ENCODE measurements at places on chromosomes 11 and 22.

- DNase-seq: no peak
Observed at GRCh38 chr11:76798671-76799065, 15.5 kb downstream of the TSKU start.

GRCh38 chr11:68202165-68202564 is 10.9 kb downstream of the KMT5B start:
- DNase-seq: no peak

GRCh38 chr11:6328321-6328720 is 8.0 kb upstream of the CAVIN3 start:
- DNase-seq: no peak

DNA sequence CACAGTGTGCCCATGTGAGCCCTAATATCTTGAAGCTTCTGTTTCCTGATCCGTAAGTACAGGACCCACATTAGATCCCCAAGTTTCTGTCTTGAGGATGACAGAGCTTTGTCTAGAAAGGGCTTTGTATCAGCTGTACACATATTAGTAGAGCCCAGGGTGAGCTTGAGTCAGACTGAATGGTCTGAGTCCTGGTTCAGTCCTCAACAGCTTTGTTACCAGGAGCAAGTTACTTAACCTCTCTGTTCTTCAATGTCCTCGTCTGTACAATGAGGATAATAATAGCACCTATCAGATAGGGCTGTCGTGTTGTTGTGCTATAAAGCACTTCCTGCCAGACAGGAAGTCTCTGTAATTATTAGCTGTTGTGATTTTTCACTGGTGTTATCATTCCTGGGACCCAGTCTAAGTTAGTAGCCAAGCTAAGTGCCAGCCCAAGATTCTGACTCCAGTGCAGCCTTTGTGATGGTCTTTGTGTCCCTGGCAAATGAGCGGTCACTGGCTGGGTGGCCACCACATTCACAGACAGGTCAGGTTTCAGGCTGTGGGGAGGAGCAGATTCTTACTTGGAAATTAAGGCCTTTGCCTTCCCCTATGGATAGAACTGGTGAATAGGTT is 6.8 kb downstream of the TOM1 start:
- DNase-seq: no peak

DNA sequence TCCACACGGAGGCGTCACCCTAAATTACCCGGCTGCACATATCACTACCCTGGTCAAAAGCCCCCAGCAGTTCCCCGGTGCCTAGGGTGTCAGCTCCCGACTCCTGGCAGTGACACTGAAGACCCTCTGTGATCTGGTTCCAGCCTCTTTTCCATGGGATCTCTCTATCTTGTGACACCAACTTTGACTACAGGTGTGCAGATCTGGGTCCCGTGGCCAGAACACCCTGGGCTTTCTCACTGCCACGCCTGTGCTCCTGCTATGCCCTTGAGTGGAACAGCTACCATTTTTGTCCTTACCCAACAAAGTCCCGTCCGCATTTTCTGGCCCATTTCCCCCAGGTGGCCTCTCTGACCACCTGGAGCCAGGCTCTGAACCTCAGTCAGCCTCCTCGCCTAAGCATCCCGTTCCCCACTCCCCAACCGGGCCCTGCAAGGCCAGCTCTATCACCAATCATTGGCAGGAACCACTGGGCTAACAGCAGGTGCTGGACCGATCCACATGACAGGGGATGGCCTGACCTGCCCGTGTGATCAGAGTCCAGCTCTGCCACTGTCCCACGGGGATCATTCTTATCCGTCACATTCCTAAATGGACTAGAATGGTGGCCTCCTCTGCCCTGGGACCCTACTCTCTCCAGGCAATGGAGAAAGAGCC is 20.7 kb upstream of the CBX7 start:
- DNase-seq: no peak

DNA sequence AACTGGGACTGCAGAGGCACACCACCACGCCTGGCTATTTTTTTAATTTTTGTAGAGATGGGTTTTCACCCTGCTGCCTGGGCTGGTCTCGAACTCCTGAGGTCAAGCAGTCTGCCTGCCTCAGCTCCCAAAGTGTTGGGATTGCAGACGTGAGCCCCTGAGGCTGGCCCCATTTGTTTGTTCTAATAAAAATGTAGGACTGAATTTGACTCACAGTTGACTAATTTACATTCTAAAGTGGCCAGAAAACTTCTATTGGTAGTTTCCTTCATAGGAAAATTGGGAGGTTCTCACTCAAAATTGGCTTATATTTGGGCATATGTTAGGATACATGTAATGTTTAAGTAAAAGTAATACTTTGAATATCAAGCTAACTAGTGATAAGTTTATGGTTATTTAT is 35.0 kb downstream of the PPFIA1 start:
- DNase-seq: no peak
